AG09319 (cell line): ENCODE measurements at places on chromosomes 1 and 21.

DNA sequence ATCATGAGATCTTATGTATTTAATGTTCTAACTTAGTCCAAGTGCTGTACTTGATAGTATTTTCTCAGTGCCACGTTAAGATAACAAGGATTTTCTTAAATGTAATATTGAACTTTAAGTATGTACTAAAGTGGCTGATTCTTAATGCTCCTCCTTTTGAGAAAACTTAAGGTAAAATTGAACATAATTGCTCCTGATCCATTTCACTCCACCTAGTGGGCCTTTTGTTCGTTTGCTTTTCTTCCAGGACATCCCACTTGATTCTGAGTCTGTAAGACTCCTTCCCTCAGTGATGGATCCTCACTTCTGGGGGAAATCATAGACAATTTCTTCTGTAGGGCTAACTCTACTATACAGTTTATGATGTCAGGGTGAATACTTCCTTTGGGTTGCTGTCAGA, 173.1 kb downstream of the LMO4 start:
- DNase-seq, result no peak

- DNase-seq, result no peak
Observed at GRCh38 chr1:156055281-156056048, 883 bp downstream of the LAMTOR2 start.

- DNase-seq, result no peak
Observed at GRCh38 chr1:220768126-220768601, 18.5 kb upstream of the MTARC1 start.

DNA sequence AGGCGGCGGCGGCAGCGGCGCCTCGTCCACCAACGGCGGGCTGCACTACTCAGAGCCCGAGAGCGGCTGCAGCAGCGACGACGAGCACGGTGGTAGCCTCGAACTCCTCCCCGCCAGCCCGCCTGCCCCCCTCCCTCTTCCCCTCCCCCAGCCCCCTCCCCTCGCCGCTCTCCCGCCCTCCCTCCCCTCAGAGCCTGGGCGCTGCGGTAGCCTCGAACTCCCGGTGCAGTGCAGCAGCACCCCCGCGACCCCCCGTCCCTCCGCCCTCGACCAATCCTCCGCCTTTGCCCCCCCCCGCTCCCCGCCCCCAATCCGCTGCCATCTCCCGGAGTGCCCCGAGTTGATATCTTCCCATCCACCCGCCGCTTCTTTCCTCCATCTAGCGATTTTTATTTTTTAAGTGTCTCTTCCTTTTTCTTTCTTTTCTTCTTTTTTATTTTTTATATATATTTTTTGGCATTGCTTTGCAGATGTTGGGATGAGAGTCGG, 516 bp downstream of the RCOR3 start:
- peak; percentile 8 for DNase-seq

- no peak for DNase-seq
Observed at GRCh38 chr1:151908228-151908691, 1.1 kb downstream of the THEM4 start.

DNA sequence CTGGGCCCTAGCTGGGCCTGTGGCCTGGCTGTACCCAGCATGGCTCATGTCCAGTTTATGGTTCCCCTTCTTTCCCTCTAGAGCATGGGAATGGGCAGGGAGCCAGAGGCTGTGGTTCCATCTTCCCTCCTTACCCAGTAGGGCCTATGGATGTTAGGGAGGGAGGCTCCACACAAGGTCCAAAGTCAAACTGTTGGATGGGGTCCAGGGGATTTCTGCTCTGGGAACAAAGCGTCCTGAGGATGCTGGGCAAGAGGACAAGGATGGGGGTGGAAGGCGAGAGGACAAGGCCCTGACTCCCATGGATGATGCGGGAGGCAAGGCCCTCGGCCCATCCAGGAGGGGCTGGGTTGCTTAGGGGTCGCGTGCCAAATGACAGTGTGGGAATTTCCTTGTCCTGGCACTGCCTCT, 17.3 kb downstream of the CSF1 start:
- DNase-seq, result no peak

DNA sequence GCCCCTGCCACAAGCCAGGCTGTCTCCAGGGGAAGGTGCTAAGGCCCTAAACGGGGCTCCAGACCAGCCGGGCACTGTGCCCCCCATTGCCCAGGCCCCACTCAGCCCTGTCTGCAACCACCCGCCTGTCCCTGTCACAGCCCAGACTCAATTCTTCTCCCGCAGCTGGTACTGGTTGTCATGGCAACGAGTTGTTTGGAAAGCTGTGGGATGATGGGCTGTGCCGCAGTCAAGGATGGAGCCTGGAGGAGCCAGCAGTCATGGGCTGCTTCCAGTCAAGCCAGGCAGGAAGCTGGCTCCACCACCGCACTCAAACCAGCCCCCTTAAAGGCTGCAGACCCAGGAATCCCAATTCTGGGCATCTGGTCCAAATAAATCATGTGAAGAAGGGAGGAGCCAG, 4.2 kb downstream of the SPOCD1 start:
- DNase-seq, result peak; percentile 29

GRCh38 chr1:97451944-97452343, 468.9 kb downstream of the DPYD start:
- no peak for DNase-seq

DNA sequence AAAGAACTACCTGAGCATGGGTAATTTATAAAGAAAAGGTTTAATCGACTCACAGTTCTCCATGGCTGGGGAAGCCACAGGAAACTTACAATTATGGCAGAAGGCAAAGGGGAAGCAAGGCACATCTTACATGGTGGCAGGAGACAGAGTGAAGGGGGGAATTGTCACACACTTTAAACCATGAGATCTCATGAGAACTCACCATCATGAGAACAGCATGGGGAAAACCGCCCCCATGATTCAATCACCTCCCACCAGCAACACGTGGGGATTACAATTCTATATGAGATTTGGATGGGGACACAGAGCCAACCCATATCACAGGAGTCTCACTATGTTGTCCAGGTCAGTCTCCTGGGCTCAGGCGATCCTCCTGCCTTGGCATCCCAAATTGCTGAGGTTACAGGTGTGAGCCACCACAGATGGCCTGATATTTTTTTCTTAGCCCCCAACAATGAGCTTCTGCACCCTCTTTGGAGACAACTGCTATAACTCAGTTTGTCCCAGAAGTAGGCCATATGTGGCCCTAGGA, 22.5 kb upstream of the MORC3 start:
- no peak for DNase-seq

DNA sequence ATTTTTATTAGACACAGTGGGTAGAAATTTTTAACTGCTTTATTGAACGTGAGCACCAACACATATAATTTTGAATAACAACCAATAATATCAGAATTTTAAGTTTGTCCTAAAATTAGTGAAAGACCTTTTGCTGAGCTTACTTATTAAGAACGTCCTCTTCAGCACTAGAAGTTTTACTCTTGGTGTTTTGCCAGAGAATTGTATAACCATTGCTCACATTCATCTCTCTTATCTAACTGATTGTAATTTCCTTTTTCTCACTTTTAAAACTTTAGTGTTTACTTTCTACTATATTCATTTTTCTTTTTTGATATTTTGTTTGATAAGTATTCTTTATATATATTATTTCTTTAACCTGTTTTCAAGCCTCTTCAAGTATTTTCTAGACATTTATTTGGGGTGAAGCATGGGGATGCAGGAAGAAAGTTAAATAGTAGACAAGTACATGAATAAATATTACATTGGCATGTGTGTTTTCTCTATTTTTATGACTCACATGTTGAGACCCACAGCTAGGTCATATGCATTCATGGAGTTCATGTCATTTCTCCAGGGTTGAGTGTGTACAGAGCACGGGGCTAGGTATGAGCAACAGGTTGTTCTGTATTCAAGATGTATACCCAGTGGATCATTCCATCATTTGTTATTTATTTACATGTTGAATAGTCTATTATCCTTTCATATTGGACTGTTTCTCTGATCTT, 90.6 kb downstream of the ATP6V1G3 start:
- no peak for DNase-seq

DNA sequence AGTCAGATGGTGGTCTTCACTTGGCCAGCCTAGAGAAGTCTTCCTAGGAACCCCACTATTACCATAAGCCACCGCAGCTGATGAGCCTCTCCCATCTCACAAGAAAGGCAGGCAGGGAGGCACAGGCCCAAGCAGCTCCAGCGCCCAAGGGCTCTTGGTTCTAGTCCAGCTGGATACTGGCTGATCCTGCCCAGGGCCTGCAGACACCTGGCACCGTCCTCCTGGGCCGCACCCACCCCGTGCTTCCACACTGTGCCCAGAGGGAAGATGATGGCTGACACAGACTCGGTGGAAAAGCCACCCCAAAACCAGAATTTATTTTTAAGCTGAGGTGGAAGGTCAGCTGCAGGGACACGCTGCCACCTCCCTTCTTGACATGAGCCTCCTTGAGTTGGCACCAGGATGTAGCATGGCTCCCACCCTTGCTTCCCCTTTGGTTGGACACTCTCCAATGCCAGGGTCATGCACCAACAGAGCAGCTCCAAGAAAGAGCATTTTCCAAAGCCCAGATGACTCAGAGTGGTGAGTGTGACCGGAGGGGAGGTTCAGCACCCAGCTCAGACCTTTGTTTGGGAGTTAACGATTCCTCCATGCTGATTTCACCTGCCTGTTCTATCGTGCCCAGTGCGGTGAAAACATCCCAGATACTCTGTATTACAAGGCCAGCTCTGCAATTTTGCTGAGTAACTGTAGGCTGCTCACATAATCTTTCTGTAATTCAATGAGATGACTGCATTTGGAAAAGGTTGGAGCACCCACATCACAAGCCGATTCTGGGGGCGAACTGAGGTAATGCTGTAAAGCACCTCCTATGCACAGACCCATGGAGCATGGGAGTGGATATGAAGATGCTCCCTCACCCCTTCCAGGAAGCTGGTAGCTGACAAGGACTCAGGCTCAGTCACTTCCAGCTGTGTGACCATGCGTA, 63.1 kb upstream of the SLC2A1 start:
- DNase-seq, result no peak

DNA sequence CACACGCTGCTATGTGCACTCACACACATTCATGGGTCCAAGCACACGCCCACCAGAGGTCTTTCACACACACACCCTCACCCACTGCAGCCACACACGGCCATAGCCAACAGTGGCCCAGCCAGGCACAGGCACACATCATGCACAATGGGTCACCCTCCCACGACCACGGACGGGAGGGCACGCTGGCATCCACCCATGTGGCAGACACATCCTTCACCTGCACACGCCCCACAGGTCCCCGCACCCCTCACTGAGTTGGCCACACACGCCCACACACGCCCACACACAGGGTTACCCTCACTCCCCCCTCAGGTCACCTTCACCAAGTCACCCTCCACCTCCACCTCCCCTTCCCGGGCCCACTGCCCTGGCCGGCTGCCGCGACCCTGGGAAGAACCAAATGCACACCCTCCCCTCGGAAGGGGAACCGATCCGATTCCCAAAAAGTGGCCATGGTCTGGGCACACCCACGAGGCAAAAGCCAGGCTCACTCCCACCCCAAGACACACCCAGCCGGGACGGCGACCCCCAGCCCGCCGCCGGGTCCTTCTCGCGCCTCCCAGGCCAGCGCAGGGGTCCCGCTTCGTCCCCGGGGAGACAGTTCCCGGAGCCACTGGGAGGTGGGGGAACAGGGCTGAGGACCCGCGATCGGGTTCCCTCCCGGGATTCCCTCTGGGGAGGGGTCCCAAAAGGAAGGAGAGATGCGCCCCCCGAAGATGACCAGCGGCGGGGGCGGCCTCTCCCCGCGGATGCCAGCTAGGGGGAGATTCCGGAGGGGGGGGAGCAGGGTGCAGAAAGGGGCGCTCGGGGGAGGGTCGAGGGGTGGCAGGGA, 860 bp downstream of the SDC3 start:
- no peak for DNase-seq

DNA sequence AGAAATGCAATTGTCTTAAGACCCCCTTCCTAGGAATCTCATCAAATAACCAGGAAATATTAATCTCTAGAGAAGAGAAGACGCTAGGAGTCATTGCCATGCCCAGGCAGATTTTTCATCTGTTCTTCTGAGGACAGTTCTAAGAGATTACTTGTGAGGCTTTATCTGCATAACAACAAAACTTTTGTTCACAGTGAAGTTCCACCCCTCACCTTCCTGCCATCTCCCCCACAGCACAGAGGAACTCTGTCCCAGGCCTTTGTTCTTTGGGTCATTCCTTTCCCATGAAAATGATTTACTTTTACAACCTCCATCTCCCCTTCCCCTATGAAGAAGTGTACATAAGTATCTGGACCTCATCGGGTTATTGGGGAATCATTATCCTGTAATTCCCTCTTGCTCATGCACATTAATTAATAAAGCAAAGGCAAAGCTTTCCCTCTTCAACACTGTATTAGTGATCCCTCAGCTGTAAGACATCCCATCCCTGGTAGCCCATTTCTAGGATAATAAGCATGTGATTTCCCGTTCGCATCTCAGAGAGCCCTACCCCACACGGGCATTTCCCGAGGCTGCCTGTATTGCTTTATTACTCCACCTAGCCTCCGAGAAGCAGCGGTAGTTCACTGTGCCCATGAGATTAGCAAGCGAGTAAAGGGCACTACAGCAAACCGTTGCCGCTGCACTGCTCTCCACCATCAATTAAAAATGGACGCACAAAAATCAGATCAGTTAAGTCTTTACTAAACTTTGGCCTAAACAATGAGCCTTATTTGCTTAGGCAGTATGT, 384.4 kb upstream of the CAMK1G start:
- DNase-seq, result no peak

- no peak for DNase-seq
Observed at GRCh38 chr1:240021709-240022108, 70.0 kb upstream of the FMN2 start.

GRCh38 chr21:40575976-40576375, 271.0 kb downstream of the DSCAM start:
- no peak for DNase-seq

GRCh38 chr1:42587753-42588152, 70.5 kb upstream of the PPIH start:
- no peak for DNase-seq

- no peak for DNase-seq
Observed at GRCh38 chr21:42252778-42253340, 33.9 kb downstream of the ABCG1 start.
